ENCODE measurements at places on chromosomes 7 and 10.

GRCh38 chr7:28280516-28280915 lies 99.9 kb upstream of the JAZF1 start:
- DNase-seq = no peak

- no peak for DNase-seq
Measured at GRCh38 chr7:44367475-44368043, 42.2 kb upstream of the CAMK2B start.

GRCh38 chr7:6320791-6321190 lies 48.4 kb upstream of the CYTH3 start:
- no peak for DNase-seq

- no peak for DNase-seq
Measured at GRCh38 chr10:112989826-112990225, 39.8 kb downstream of the TCF7L2 start.

- peak; percentile 59 for DNase-seq
Measured at GRCh38 chr10:92747600-92747999, 57.8 kb downstream of the HHEX start.

GRCh38 chr10:94412449-94412848 lies 10.1 kb downstream of the TBC1D12 start:
- no peak for DNase-seq

- DNase-seq = no peak
Measured at GRCh38 chr10:71798308-71798624, 24.9 kb upstream of the VSIR start.

- DNase-seq = no peak
Measured at GRCh38 chr7:85234730-85235129, 47.9 kb upstream of the SEMA3D start.

- no peak for DNase-seq
Measured at GRCh38 chr7:121618182-121618581, 222.1 kb upstream of the FAM3C start.

DNA sequence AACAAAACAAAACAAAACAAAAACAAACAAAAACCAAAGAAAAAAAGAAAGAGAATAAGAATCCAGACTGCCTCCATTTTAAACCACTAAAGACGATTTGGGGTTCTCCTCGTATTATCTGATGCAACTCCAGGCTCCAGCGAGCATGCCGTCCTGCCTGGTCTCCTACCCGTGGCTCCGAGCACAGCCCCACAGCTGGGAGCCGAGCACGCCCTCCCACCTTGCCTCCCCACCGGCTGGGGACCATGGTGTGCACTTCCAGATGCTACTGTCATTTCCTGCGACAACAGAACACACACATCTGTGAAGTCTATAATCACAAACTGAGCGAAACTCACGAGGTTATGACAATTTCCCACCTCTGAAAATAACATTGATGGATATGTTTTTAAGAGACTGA lies 113.1 kb downstream of the ADARB2 start:
- no peak for DNase-seq

- DNase-seq = no peak
Measured at GRCh38 chr10:87660484-87661133, 931 bp downstream of the PAPSS2 start.

GRCh38 chr7:137687556-137688265 lies 159.1 kb downstream of the DGKI start:
- DNase-seq = no peak

DNA sequence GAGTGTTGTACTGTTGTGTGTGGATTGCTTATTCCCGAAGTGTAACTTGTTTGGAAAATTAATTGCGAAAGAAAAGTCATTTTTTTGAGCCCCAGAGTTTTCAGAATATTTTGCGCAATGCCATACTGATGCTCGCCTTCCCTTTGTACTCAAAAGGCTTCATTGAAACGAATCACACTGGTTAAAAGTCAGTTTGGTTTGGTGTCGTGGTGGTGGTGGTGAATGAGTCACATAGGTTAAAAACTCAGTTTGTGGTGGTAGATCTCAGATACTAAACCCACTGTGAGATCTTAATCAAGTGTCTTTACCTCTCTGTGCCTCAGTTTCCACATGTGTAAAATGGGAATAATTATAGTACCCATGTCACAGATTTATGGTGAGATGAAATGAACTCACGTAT lies 61.1 kb upstream of the IL6 start:
- DNase-seq = no peak

GRCh38 chr10:72370201-72370722 lies 15.5 kb upstream of the DNAJB12 start:
- DNase-seq = no peak

DNA sequence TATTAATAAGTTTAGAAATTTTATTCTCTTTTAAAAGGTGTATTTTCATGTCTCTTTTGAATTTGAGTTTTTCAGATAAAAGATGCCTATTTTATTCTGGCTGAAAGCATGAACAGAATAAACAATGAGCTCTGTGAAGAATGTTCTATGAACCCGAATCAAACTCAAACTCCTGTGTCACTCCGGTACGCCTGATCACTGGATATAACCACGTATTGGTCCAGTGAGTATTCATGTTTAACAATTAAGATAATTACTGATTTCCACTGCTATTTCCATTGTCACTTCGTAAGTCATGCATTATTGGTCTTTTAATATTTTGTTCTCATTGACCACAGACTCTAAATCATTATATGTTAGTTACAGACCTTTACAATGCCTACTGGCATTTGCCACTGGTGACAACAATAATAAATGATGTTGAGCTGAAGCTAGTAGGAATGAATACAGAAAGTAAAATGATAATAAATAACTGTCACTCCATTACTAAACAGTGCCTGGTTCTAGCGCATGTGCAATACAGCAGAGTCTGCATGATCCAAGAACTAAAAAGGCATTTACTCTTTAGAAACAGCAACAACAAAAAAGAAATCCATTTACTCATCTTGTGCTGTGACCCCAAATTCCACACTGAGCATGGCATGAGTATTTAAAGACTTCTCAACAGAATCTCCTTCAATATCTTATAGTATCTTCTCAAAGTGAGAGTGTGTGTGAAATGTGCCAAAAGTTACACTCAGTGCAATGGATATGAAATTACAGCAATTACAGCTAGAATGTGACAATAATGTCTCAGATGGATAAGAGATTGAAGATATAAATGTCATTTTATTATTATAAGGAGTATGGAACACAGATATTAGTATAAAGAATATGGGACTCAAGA lies 827.0 kb upstream of the LRRTM3 start:
- no peak for DNase-seq

- DNase-seq = no peak
Measured at GRCh38 chr7:6630007-6630849, 6.9 kb upstream of the ZNF316 start.

DNA sequence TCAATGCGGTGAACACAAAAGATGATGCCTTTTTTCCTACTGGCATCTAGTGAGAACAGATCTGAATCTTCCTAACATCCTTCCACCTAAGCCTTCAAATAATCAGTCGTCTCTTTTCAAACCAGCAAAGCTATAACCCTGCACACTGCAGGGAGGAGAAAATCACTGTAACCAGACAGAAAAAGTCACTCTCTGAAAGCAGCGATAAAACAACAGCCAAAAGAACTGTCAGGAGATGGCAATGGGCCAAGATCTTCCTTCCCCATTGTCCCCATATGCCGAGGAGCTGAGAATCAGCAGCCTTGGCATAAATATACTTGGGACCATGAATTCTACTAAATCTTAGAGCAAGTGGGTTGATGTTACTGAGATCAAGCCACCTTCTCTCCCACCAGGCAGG lies 13.1 kb downstream of the FZD9 start:
- DNase-seq = no peak

- no peak for DNase-seq
Measured at GRCh38 chr10:48683868-48684267, 805 bp upstream of the WDFY4 start.

DNA sequence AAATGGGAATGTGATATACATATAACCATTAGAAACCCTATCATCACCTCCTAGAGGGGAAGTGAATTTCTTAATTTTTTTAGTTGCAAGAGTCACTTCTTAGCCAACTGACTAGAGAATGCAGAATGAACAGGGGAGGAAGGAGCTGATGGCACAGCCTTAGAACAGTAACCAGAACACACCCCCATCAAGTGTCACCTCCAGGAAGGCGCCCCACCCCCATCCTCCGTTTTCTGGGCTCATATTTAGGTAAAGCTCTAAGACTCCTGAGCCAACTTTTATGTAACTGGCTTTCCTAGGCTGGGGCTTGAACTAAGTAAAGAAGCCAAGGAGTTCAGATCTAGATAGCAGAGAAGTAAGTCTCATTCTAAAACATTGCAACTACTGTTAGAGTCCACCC lies 54.0 kb downstream of the COL17A1 start:
- no peak for DNase-seq

- no peak for DNase-seq
Measured at GRCh38 chr10:31314256-31315150, 4.5 kb upstream of the ZEB1 start.

DNA sequence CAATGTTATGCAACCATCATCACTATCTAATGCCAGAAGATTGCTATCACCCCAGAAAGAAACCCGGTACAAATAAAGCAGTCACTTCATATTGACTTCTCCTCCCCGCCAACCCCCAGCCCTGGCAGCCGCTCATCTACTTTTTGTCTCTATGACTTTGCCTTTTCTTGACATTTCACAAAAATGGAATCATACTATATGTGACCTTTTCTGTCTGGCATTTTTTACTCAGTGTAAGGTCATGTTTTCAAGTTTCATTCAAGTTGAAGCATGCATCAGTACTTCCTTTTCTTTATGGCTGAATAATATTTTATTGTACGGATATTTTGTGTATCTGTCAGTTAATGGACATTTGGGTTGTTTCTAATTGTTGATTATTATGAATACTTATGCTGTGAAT lies 28.1 kb downstream of the FHIP2A start:
- DNase-seq = no peak

DNA sequence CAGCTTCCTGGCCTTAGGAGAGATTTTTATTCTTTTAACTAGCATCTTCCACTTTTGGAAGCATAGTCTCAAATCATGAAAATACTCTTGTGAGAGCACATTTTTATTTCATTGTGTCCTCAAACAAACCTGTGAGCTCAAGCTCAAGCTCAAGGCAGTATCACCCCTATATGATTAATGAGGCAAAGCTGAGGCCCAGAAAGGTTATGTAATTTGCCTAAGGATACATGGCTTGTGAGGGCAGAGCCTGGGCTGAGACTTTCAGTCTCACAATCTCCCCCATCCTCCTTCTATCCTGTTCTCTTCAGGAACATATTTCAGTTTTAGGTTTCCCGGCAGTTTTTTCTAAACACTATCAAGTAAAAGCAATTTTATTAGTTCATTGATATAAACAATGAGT lies 359.5 kb downstream of the PTEN start:
- no peak for DNase-seq

- no peak for DNase-seq
Measured at GRCh38 chr10:132668048-132668394, 117.9 kb downstream of the NKX6-2 start.

DNA sequence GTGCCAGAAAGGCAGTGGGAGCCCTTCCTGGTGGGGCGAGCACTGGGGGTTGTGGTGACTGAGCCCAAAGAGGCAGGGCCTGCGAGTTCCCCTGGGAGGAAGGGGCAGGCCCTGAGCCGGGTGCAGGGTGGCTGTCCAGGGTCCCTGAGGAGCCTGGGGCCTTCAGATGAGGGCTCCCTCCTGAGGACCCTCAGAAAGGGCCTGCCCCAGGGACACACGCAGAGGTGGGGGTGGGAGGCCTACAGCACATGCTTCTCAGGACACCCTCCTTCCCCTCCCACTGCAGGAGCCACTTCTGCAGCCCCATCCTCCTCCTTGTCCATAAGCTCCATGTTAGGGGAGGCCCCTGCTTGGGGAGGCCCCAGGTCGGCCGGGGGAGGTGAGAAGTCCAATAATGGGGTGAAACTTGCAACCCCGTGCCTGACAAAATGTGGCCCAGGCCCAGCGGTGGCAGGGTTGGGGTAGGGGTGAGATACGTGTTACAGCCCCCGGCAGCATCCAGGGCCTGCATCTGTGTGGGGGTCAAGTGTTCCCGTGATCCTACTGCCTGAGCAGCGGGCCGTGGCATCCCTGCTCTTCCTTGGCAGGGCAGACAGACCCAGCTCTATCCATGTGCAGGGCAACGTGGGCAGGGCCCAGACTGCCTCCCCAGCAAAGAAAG lies 31.8 kb upstream of the RET start:
- no peak for DNase-seq

DNA sequence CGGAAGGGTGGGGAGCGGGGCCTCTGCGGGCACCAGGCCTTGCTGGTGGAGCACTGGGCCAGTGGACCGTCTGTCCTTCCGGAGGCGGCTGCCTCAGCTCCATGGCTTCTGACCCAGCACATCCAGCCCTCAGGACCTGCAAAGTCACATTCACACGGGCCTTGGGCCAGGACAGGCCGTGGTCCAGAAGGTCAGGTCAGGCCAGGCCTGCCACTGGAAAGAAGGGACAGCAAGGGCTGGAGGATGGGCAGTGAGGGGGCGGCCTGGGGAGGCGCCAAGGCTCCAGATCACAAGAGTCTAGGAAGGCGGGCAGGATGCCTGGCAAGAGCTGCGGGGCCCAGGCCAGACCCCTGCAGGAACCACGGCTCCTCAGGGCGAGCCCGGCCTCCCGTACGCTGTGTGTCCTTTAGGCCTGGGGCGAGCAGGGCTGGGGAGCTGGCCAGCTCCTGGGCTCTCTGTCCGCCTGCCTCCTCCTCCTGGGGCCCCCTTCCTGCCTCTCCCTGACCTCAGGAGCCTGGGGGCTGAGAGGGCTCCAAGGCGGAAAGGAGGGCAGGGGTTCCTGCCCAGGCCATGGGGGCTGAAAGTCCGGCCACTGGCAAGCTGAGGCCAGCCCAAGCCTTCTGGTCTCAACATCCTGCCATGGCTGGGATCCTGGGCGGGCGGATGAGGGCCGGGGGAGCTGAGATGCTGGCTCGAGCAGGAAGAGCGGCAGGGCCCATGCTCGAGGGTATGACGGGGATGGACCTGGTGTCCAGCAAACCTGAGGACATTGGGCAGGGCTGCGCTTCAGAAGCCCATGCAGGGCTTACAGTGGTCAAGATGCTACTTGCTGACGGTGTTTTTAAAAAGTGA lies 225.8 kb downstream of the ELFN1 start:
- DNase-seq = no peak

DNA sequence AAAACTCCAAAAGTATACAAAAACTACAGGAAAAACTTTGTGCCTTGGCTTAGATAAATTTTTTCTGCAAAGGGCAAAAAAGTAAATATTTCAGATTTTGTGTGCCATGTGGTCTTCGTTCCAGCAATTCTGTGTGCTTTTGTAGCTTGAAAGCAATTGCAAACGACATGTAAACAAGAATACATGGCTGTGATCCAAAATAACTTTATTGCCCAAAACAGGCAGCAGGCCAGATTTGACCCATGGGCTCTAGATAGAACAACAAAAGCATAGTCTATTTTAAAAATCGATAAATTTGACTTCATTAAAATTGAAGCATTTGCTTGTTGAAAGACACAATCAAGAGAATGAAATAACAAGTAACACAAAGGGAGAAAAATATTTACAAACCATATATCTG lies 336.6 kb downstream of the HPSE2 start:
- DNase-seq = no peak

GRCh38 chr7:34156336-34156735 lies 251.0 kb downstream of the BMPER start:
- no peak for DNase-seq

DNA sequence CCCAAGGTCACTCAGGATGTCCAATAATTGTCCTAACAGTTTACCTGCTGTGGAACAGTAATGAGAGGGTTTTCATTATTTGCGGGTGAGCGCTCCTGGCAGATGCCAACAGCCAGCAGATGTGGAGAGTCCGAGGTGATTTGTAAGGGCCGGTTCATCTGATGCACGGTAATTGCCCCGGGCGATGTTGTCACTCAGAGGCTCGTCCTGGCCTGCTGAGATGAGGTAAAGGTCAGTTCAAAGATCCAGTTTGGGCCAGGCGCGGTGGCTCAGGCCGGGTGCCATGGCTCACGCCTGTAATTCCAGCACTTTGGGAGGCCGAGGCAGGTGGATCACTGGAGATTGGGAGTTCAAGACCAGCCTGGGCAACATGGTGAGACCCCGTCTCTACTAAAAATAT lies 16.9 kb downstream of the LHPP start:
- no peak for DNase-seq

Data from CD8-positive, alpha-beta T cell (primary cell).